Neural progenitor cell (in vitro differentiated cells): ENCODE measurements at places on chromosomes 1 and 21.

DNA sequence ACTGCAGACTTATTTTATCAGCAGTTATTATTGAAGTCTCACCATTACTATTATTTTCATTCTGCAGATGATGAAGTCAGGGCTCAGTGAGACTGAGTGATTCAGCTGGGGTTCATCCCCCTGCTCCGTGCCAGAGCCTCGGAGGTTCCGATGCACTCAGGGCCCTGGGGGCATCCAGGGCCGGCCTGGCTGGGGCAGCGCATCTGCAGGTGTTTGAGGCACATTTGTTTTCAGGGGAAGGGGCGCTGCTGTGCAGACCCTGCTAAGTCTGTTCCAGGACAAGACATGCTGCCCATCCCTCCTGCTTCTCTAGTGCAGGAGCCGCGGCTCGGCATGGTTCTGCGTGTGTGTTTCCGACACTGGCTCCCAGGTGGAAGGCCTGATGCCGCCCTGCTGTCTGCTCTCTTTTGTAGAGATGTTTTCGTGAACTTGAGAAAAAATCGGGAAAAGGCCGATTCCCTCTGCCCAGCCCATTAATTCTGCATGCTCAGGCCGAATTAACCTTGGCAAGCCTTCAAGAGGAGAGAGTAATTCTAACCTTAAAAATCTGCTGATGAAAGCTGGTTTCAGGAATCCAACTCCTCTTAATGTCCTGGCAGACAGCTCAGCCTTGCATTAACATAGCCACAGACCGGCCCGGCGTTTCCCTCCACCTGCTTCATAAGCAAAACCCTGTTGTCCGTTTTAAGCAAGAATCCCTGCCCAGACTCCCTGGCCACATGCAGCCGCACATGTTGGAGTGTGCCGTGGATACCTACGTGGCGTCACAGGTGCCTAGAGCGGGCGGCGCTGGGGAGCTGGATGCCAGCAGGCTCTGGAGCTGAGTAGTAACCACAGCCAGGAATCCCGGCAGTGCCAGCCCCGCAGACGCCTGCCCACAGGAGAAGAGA is 316.0 kb upstream of the VAMP3 start:
- DNase-seq: no peak

DNA sequence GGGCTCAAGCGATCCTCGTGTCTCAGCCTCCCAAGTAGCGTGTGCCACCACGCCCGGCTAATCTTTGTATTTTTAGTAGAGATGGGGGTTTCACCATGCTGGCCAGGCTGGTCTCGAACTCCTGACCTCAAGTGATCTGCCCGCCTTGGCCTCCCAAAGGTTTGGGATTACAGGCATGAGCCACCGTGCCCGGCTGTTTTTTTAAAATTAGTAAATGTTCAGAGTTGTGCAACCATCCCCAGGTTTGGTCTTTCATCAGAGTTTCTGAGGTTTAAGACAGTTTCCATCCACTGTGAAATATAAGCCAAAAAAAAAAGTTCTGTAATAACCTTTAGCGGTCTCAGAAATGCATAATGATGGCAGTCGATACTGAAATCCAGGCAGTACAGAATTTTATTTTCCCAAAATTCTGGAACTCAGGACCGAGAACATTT is 550 bp upstream of the SYT11 start:
- DNase-seq: no peak

DNA sequence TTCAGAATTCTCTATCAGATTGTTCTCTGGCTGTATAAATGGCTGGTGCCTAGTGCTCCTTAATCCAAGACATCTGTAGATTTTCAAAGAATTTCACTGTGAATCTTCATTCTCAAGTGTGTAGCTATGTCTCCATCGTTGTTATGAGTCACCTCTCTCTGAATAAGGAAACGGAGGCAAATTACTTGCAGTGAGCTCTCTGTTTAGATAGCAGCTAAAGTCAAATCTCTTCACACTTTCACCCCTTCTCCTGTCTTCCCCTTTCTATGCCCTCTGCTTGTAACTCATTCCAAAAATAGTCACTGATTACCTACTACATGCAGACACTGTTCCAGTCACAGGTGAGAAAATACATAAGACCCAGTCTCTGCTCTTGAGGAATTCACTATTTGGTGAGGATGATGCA is 39.7 kb downstream of the CHML start:
- DNase-seq: no peak

DNA sequence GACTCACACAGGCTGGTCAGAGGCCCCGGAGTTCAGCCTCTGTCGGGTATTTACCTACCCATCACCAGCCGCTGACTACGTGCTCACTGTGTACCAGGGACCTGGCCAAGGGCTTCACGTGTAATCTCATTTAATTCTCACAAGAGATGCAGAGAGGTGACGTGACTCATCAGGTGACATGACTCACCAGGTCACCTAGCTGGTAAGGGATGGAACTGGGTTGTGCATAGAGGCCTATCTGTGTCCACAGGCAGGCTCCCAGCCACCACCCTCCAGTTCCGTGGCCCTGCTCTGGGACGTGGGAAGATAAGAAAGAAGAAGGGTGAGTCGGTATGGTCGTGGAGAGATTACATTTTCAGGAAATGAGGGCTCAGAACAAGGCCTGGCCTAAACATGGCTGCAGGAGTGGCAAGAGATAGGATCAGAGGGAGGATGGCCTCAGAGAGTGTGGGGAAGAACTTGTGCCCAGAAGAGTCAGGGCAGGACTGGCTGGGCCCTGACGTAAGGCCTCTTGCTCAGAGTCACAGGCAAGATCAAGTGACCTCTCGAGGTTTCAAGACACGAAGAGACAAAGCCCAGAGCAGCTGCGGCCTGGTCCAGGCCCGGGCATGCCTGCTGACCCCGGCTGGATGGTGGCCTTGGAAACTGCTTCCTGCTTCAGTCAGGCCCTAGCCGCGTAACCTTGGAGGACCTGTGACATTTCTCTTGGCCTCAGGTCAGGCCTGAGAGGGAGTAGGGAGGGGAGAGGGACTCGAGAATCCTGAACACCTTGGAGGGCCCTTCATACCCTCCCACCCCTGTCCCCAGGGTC is 52.7 kb upstream of the WASF2 start:
- no peak for DNase-seq

DNA sequence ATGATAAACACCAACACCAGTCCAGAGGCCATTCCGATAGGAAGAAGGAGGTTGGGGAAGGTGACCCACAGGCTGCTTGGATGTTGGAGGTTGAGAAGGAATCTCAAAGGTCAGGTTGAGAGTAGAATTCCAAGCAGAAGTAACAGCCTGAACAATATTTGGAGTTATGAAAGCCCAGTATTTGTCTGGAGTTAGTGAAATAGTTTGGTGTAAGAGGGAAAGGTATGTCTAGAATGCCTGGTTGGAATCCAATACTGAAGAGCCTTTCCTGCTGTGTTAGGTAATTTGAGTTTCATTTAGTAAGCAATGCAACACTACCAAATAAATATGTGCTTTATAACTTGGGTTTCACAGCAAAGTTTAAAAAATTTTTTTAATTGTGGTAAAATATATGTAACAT is 70.5 kb upstream of the MCOLN3 start:
- no peak for DNase-seq

DNA sequence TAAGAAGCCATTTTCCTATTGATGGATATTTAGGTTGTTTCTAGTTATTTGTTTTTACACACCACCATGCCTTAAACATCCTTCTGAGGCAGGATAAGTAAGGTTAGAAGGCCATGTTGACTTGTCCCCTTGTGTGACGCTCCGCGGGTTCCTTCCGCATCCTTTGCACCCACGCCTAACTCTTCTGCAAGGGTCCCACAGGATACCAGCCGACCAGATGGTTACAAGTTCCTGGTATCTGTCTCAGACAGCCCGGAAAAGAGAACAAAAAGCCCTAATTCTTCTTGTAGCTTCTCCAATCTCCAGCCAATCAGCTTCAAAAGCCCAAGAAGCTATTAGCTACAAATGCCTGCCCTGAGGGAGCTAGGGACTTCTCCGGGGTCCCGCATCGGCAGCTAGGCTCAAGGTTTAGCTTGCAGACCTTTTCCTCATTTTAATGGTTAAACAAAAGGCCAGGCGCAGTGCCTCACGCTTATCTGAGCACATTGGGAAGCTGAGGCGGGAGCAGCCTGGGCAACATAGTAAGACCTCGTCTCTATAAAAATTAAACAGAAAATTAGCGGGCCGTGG is 4.9 kb upstream of the OTUD3 start:
- DNase-seq: no peak

GRCh38 chr1:64550946-64551605 is 81.1 kb downstream of the CACHD1 start:
- DNase-seq: no peak

- no peak for DNase-seq
Observed at GRCh38 chr1:200436436-200436835, 26.6 kb upstream of the ZNF281 start.

DNA sequence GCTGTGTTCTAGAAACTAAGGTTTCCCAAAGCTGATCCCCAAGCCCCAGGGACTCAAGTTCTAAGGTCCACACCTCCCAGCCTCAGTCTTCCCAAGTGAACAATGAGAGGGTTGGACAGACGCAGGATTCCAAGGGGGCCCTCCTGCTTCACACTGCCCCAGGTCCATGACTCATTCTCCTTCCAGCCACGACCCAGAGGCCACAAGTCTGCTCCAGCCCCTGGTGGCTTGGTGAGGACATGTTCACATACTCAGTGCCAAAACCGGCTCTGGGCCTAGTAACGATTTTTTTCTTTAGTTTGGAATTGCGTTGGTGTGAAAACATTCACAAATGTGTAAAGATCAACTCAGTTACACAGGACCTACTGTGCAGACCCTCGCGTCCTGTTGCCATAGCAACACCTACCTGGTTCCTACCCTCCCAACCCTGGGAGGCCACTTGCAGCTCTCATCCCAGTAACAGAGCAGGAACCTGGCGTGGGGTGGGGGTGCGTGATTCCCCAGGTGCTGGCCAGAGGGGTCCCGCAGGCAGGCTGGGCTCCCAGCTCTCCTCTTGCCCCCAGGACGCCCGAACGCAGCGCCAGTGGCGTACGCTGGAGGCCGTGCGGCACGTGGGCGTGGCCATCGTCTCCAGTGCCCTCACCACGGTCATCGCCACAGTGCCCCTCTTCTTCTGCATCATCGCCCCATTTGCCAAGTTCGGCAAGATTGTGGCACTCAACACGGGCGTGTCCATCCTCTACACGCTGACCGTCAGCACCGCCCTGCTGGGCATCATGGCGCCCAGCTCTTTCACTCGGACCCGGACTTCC is 57.0 kb downstream of the DISP3 start:
- no peak for DNase-seq

- DNase-seq: no peak
Observed at GRCh38 chr1:16458831-16459230, 18.3 kb downstream of the NECAP2 start.

DNA sequence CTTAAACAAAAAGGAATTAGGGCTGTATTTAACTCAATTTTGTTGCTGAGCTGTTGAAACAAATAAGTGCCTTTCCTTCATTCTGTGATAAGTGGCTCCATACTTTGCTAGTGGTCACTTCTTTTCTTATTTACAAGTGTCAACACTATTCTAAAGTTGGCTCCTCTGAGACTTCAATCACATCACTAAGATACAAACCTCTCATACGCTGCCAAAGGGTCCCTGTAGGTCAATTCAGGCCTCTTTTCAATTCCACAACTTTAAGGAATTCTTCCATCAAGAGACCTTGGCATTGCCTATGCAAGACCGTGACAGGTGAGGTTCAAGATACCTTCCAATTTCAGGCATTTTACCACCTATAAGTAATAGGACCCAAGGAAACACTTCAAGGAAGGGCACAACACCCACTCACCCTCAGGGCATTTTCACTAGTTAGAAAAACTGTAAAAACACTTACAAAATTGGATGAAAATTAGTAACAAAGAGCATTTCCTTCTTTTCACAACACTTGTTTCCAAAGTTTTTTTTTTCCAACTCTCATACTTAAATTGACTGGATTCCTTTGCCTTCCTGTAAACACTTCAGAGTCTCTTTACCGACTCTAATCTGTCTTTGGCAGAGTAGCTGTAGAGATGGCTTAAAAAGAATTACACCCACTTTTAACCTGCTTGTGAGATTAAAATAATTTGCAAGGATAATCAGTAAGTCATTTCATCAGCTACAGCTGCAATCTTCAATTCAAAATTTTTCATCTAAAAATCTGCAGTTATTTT is 24.5 kb downstream of the SERBP1 start:
- no peak for DNase-seq

- no peak for DNase-seq
Observed at GRCh38 chr1:37476460-37477197, 2.2 kb downstream of the ZC3H12A start.

DNA sequence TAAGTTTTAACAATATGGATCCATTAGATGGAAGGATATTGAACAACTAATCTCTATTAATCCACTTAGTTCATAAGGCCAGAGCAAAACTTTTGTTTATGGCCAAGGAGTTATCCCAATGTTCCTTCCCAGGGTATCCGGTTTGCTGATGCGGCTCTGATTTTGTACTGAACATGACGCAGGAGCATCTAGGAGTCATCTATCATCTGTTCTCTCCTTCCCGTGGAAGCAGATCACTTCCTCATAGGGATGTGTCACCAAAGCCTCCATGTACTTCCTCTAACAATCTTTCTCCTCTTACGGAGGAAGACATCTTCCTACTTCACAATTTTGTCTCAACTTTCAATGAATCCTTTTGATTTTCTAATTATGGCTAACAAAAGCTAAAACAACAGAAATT is 206.6 kb downstream of the APP start:
- DNase-seq: no peak

DNA sequence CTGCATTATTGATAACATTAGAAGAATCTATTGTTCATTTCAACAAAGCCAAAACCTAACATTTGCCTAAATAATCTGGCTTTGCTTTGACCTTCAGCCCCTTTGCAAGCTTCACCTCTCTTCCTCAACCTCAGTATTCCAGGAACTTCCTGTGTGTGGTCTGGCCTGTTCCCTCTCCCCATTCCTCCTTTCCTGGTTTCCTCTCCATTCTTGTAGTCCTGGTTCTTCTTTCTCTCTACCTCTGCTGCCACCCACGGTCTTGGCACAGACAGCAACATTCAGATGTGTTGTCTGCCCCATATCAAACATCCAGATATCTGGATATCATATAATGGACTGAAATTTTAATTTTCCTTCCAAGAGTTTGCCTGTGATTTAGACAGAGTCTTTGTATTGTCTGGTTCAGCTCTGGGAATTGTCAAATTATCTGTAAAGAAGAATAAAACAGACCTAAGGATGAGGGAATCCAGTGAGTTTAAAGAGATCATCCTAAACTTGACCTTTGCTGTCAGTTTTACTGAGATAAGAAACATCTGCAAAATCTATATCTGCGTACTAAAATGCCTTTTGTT is 148.1 kb upstream of the KCTD3 start:
- no peak for DNase-seq

DNA sequence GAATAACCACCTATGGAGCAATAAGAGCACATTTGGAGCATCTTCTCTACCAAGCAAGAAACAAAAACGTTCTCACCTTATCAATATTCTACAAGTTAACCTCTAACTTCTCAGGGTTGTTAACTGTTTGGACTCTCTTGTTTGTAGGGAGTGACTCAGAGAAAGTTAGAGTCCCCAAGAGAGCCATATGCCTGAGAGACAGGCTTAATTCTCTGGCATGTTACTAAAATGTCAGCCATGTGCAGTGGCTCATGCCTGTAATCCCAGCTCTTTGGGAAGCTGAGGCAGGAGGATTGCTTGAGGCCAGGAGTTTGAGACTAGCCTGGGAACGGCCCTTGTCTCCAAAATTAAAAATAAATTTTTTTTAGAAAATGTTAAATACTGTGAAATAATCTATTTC is 4.2 kb upstream of the HENMT1 start:
- no peak for DNase-seq
